Naive thymus-derived CD4-positive, alpha-beta T cell (primary cell): ENCODE measurements at places on chromosomes 3 and 15. TPM values are rescaled to one million over a fixed set of nuclear protein-coding genes. Genes with fewer than 3 reads are reported as not detected.

GRCh38 chr3:119635719-119636118, 24.7 kb downstream of the POPDC2 start:
- no peak overlapping the region for H3K4me3 ChIP-seq
- no peaks in the 10 kb centered on the region for H3K36me3 ChIP-seq

- H3K36me3 ChIP-seq, result peaks cover 8% of the 10 kb centered on the region
- no peak overlapping the region for H3K4me3 ChIP-seq
- DNase-seq, result no peak
- no peaks in the 10 kb centered on the region for H3K27me3 ChIP-seq
These were observed 28.4 kb downstream of the PML start for GRCh38 chr15:74022706-74023470.

CADM2 gene
- total RNA-seq, result not detected

- no peak overlapping the region for H3K4me3 ChIP-seq
- no peaks in the 10 kb centered on the region for H3K27me3 ChIP-seq
- H3K4me1 ChIP-seq, result no peaks in the 10 kb centered on the region
- DNase-seq, result no peak
- H3K27ac ChIP-seq, result no peak overlapping the region
These were observed 17.0 kb downstream of the ANKDD1A start for GRCh38 chr15:64928626-64929220.

DNA sequence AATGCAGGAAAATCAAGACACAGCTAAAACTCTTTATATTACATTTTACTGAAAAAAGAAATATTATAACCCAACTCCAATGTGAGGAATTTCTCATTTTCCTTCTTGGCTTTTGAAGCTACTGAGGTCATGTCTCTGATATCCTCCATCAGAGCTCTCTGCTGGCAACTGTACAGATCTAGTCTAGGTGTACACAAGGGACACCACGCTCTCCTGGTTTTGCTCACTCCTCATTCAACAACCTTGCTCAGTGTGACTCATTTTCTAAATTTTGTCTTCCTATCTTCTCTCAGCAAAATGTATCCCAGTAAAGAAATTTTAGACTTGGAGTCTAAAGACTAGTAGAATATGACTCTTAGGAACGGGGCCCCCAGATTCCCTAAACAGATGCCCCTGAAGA, 144.3 kb downstream of the KCNMB2 start:
- H3K27ac ChIP-seq, result no peak overlapping the region
- DNase-seq, result no peak
- no peaks in the 10 kb centered on the region for H3K4me1 ChIP-seq
- no peak overlapping the region for H3K4me3 ChIP-seq
- no peaks in the 10 kb centered on the region for H3K27me3 ChIP-seq

PPM1M gene
- 80.8 and 81.0 TPM in 2 replicates for total RNA-seq

FBLN2 gene
- not detected for total RNA-seq

- H3K36me3 ChIP-seq, result peaks cover 77% of the 10 kb centered on the region
- H3K4me3 ChIP-seq, result no peak overlapping the region
- no peak for DNase-seq
- no peak overlapping the region for H3K27ac ChIP-seq
- H3K27me3 ChIP-seq, result no peaks in the 10 kb centered on the region
These were observed 26.1 kb downstream of the ZXDC start for GRCh38 chr3:126449621-126450051.

DNA sequence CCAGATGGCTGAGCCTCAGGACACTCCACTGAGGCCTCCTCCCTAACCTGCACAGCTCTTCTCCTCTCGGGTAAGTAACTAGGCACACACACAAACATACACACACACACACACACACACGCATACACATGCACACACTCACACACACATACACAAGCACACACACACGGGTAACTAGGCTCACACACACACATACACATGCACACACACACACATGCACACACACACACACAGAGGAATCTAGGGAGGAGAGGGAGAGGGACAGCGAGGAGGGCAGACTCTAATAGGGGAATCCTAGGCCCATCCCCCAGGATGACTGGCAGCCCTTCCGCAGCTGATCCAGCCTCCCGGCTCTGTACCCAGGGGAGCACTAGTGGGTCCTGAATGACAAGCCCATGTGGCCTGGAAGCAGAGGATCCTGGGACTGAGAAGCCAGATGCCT, 177.4 kb upstream of the LINGO1 start:
- no peak overlapping the region for H3K27ac ChIP-seq
- no peaks in the 10 kb centered on the region for H3K27me3 ChIP-seq
- no peak overlapping the region for H3K4me3 ChIP-seq
